ENCODE measurements at places on chromosomes 7 and 10.

DNA sequence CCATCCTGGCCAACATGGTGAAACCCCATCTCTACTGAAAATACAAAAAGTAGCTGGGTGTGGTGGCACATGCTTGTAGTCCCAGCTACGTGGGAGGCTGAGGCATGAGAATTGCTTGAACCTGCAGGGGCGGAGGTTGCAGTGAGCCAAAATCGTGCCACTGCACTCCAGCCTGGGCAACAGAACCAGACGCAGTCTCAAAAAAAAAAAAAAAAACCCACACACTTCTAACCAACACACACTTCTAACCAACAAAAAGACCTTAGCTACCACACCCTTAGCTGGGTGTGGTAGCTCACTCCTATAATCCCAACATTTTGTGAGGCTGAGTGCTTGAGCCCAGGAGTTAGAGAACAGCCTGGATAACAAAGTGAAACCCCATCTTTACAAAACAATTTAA, 33.9 kb upstream of the SPOCK2 start:
- H3K36me3 ChIP-seq = peaks cover 42% of the 10 kb centered on the region
- no peaks in the 10 kb centered on the region for H3K27me3 ChIP-seq
- H3K4me3 ChIP-seq = no peak overlapping the region
- DNase-seq = no peak

DNA sequence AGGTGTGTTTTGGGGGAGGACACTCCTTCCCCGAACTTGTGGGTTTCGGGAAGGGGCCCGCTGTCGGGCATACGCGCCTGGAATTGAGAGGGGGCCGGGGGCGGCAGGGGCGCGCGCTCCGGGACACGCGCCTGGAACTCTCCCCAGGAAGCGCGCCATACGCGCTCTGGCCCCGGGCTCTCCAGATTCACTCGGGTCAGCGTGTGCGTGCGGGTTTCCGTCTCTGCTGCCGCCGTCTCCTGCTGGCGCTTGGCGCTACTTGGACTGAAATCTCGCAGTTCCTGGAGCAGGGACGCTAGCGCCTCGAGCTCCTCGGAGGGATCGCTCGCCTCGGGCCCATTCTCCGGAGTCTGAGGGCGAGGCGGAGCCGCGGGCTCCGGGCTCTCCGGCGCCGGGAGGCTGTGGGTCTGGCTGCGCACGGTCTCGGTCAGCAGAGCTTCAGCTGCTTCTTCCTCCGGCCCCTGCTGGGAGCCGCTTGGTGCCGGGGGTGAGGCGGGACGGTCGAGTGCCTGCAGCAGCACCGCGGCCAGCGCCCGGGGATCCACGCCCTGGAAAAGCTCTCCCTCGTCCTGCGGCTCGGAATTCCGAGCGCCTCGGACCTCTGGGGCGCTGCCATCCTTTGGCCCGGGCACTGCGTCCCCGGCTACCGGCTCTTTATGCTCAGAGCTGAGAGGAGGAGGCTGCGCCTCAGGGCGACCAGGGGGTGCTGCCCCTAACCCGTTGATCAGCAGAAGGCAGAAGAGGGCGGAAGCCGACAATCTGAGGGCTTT, 1.1 kb downstream of the VGF start:
- peak overlapping the region; percentile 15 for H3K4me3 ChIP-seq
- H3K4me1 ChIP-seq = peaks cover 37% of the 10 kb centered on the region
- peak overlapping the region; percentile 53 for H3K27ac ChIP-seq
- H3K36me3 ChIP-seq = peaks cover 8% of the 10 kb centered on the region
- H3K27me3 ChIP-seq = peaks cover 33% of the 10 kb centered on the region

- peaks cover 5% of the 10 kb centered on the region for H3K27me3 ChIP-seq
- H3K4me1 ChIP-seq = no peaks in the 10 kb centered on the region
- no peaks in the 10 kb centered on the region for H3K36me3 ChIP-seq
- no peak overlapping the region for H3K27ac ChIP-seq
- H3K4me3 ChIP-seq = no peak overlapping the region
- no peak for DNase-seq
These were observed 113.3 kb upstream of the JCAD start for GRCh38 chr10:30172673-30173072.

DNA sequence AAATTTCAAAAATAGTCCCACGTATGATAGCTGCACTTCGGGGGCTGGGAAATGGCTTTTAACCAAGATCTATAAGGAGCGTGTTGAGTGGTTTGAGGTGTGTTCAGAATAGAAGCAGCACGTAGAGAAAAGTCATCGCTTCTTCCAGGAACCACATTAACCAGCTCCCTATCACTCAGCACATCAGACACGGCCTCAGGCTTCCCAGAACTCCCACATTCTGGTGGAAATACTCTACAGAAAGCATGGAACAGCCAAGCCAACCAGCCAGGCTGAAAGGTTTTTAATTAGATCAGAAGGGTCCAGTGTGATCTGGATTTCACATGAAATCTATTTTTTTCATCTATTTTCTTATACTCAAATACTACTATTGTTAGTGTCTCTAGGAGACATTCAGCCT, 231.5 kb upstream of the NRP1 start:
- H3K36me3 ChIP-seq = no peaks in the 10 kb centered on the region
- no peak overlapping the region for H3K27ac ChIP-seq
- no peak overlapping the region for H3K4me3 ChIP-seq
- no peaks in the 10 kb centered on the region for H3K27me3 ChIP-seq

DNA sequence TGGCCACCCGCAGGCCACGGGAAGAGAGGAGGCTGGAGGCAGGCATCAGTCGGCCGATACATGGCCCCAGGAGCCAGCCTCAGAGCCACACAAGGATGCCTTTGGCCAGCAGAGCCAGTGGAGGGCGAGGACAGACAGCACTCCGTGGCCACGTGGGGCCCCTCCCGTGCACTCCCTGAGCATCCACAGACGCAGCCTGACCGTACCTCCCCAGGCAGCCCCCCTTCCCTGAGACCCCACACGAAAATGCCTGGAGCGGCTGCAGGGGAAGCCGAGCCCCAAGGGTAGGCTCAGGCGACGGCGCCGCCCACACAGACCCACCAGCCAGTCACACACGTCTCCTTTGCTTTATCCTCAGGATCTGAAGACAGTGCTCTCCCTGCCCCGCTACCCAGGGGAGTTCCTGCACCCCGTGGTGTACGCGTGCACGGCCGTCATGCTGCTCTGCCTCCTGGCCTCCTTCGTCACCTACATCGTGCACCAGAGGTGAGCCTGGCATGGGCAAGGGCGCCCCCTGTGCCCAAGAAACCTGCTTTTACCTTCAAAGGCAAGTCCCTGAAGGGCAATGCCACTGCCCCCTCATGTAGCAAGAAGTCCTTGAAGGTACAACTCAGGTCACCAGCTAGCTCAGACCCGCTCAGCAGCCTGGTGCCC, 9.0 kb downstream of the ADGRA1 start:
- no peak for DNase-seq
- H3K36me3 ChIP-seq = no peaks in the 10 kb centered on the region
- no peaks in the 10 kb centered on the region for H3K4me1 ChIP-seq
- H3K4me3 ChIP-seq = no peak overlapping the region
- H3K27ac ChIP-seq = no peak overlapping the region
- H3K27me3 ChIP-seq = peaks cover 3% of the 10 kb centered on the region
